ENCODE measurements at places on chromosomes 1 and 21.

- DNase-seq = no peak
Measured at GRCh38 chr1:46543761-46544560, 7.5 kb downstream of the KNCN start.

- no peak for DNase-seq
Measured at GRCh38 chr1:157085421-157085820, 14.2 kb downstream of the ETV3L start.

DNA sequence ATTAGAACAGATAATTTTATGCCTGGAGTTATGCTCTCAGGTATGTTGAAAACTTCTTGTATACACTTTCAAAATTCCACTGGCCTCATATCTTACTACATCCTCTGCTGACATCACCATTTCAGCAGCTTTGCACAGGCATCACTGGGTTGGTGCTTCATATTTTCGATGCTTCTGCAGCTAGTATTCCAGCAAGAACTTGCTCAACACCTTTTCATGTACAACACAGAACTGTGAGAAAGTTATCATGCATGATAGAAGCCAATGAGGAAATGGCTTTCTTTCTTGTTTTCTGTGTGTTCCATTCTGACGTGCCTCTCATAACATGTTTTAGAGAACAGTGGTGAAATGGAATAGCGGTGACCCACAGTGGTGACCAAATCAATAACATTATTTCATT is 5.1 kb upstream of the GBP5 start:
- no peak for DNase-seq

- DNase-seq = no peak
Measured at GRCh38 chr1:115666702-115667101, 24.9 kb downstream of the VANGL1 start.

DNA sequence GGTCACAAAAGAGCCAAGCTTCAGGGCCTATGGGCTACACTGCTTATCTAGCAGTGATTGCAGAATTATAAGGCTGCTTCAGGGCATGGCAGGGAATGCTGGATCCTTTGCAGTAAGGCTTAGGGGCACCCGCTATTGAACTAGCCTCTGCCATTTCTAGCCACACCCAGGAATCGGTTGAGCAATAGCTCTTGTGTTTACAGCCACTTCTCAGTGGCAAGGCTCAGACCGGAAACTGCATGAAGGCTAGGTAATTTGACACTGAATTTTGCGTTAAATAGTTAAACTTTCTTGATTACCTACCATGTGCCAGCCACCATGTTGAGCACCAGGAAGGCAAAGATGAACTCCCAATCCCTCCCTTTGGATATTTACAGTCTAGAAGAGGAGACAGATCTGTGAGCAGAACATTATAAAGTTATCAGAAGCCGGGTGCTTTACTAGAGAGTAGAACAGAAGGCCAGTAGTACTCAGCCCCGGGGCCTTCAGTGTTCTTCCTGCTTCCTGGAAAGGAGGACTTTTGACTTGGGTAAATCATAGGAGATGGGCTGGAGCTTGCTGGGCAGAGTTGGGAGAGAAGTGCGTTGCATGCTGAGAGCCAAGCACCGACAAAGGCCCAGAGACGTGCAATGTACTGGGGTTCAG is 98.6 kb upstream of the LPGAT1 start:
- no peak for DNase-seq

GRCh38 chr1:151069103-151069486 is 1.5 kb upstream of the GABPB2 start:
- no peak for DNase-seq

DNA sequence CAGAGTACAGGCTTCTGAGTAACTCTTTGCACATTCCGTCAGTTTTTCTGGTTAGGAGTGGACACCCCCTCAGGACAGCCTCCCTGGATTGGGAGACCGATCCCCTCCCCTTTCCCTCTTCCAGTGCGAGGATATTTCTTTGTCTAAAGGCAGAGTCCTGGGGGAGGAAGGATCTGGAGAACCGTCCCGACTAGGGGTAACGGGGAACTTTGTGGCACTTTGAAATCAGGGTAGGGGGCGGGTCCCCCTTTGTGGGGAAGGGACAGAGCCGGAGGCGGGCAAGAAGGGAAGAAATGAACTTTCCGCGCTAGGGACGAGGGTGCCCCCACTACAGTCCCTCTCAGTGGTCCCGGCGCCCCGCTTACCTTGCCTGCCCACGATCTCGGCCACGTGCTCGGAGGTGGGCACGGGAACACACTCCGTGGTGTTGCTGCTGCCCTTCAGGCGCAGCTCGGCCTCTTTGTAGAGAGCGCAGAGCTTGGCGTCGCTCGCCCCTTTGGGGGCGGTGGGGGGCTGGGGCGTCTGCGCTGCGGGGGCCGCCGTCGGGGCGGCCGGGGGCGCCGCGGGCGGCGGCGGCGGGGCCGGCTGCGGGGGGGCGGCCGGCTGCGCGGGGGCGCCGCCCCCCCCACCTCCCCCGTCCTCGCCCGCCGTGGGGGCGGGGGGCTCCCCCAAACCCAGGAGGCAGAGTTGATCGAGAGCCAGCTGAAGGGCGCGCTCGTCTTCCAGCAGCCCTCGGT is 917 bp downstream of the MEX3A start:
- DNase-seq = no peak

GRCh38 chr1:65539266-65540131 is 119.0 kb downstream of the LEPR start:
- DNase-seq = no peak

DNA sequence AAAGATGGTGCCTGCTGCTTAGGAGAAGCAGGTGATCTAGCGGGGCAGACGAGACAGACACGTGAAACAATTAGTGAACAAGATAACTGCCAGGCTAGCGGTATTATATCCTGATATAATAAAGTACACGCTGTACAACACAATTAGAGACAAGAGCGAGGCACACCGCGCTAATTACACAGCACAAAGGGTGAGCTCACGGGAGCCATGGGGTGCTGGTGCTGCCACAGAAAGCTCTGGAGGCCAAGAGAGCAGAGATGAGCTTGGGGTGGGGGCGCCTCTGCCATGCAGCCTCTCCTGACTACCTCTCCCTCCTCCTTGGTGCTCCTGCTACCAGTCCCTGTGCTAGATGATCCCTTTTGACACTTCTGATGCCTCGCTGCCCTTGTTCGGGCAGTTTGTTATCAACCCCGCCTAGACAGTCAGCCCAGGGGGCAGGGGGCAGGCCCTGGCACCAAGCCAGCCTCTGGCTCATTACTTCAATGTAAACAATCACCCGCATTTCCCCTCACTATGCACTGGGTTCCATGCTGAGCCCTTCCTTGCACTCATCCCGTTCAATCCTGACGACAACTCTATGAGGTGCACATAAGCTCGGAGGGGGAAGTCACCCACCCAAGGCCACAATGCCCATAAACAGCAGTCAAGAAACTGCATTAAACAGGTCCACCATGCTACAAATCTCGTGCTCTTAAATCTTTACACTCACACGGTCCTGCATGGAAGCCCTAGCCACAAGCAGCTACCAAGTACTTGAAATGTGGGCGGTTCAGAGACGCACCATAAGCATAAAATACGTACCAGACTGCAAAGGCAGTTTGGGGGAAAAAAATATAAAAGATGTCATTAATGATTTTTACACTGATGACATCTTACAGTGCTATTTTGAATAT is 103.0 kb downstream of the SSBP3 start:
- DNase-seq = no peak

DNA sequence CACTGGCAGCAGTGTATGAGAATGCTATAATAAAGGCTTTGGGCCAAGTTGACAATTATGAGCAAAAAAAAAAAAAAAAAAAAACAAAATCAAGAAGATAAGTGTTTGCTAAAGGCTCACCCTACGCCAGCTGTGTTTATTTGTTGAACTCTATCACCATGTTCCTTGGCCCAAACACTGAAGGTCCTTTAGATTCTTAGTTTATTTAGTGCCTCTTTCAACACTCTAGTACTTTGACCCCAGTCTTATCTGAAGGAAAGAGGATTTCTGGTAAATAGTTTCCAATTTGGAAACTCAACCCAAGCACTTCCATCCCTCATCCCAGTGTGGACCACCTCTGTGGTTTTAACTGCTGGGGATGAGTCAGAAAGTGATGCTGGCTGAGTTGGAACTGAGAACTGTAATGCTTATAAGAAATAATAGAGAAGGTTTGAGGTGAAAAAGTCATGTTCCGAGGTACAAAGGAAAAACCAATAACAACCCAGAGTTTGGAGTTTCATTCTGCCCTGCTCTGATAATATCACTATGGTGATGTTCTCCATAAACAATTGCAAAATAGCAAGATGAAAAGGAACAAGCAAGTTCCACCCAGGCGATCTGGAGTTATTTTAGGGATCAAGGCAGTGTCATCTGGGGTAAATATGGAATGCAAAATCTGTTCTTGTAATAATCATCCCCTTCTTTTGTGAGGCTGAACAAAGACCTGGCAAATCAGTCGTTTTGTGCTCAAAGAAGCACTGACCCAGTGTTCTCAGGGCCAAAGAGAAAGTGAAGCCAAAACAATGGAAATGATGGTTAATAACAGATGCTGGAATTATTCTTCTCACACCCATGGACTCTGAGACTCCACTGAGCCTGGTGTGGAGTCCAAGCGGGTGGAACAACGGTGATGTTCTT is 19.7 kb upstream of the CAPZB start:
- no peak for DNase-seq

GRCh38 chr1:156689035-156689952 is 12.1 kb upstream of the NES start:
- no peak for DNase-seq

DNA sequence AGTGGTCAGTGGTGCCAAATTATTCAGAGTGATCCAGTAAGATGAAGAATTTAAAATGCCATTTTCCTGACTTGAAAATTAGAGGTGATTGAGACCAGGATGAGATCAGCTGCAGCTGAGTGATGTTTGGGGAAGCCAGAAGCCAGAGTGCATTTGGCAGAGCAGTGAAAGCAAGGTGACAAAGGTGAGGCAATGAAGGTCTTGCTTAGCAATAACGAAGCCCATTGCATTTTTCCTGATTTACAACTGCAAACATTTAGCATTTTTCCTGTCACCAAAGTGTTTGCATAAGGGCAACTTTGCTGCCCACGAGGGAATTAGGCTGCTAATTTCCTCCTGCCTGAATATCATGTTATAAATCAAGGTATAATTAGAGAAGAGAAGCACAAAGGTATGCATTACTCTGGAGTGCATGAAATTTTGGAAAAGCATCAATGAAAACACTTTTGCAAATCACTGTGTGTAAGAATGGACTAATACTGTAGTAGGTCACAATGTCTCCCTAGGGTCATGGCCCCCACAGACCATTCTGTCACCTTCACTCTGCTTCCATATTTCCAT is 188.2 kb upstream of the LYPLAL1 start:
- DNase-seq = no peak

GRCh38 chr1:179121159-179121938 is 39.5 kb downstream of the TOR3A start:
- no peak for DNase-seq

GRCh38 chr1:245896258-245896657 is 610.8 kb downstream of the SMYD3 start:
- no peak for DNase-seq

DNA sequence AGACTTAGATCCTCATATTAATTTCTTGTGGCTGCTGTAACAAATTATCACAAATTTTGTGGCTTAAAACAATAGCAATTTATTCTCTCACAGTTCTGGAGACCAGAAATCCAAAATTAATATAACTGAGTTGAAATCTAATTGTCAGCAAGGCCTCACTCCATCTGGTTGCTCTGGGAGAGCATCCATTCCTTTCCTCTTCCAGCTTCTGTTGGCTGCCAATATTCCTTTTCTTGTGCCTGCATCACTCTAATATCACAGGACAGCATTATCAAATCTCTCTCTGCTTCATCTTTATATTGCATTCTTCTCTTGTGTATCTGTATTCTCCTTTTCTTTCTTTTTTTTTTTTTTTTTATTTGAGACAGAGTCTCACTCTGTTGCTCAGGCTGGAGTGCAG is 9.3 kb downstream of the SLC35A3 start:
- no peak for DNase-seq

- no peak for DNase-seq
Measured at GRCh38 chr1:119815928-119816327, 4.7 kb upstream of the REG4 start.

DNA sequence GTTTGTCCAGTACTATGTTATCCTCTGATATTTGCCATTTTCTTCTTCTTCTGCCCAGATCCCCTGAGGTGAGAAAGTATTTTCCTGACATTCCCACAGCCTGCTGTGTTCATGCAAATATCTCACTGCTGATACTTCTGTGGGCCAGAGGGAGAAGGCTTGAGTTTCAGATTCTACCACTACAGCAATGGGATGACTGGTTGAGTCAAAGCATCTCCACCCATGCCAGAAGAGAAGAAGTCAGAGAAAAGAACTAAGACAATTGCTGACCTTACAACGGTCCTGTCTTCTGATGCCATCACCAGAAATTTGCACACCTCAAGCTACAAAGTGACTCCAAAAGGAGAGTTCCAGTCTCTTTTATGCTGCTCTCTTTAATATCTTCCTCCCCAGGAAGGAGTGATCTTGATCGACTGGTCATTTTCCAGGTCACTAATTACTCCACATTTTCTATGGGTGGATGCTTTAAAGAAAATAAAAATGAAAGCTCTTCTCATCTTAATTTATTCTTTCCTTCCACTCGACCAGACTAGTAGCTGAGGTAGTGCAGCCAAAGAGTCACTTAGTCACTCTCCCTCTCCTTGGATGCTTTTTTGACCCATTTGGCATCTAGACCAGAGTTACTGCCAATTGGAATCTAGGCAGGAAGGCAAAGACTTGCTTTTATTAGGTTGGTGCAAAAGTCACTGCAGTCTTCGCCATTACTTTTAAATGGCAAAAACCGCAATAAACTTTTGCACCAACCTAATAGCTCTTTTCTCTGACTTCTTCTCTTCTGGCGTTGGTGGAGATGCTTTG is 195.1 kb downstream of the PTPRC start:
- no peak for DNase-seq

GRCh38 chr21:39097335-39097861 is 85.9 kb downstream of the PSMG1 start:
- no peak for DNase-seq

DNA sequence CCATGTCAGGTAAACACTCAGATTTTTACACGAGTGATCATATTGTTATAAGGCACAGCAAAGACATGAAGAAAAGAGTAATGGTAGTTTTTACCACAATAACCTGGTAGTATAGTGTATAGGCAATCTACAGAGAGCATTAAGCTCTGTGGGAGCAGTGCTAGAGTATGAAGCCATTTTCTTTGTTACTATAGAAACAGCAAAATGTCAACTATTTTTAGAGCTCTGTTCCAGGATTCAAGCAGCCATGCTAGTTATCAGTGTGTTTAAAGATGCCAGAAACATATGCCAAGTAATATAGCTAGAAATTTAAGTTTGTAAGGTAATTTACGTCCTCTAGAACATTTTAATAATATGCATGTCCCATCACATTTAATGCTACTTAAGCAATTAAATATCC is 77.6 kb upstream of the RGS18 start:
- no peak for DNase-seq

GRCh38 chr1:25727635-25728286 is 72.2 kb upstream of the SELENON start:
- peak; percentile 73 for DNase-seq
